ENCODE measurements at places on chromosomes 4 and X. TPM values are rescaled to one million over a fixed set of nuclear protein-coding genes. Genes with fewer than 3 reads are reported as not detected.
A peak's percentile ranks its signal among the peaks of the same experiment; 100 is the strongest.

DNA sequence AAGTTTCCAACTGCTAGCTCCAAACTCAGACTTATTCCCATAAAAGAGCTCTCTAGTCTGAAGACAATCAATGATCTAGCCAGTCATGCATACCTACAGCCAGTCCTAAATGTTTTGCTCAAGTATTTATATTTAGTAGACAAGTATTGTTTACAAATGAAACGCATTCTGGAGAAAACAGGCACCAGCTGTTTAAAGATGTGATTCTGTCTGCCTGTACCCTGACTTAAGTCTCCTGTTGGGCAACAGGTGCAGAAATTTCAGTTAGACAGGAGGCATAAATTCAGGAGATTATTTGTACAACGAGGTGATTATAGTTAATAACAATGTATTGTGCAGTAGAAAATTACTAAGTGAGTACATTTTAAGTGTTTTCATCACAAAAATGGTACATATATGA is 28.9 kb downstream of the LNX1 start:
- H3K27ac ChIP-seq = no peak overlapping the region
- no peaks in the 10 kb centered on the region for H3K4me1 ChIP-seq
- no peak for DNase-seq
- H3K36me3 ChIP-seq = no peaks in the 10 kb centered on the region
- peaks cover 2% of the 10 kb centered on the region for H3K27me3 ChIP-seq
- H3K4me3 ChIP-seq = no peak overlapping the region

DNA sequence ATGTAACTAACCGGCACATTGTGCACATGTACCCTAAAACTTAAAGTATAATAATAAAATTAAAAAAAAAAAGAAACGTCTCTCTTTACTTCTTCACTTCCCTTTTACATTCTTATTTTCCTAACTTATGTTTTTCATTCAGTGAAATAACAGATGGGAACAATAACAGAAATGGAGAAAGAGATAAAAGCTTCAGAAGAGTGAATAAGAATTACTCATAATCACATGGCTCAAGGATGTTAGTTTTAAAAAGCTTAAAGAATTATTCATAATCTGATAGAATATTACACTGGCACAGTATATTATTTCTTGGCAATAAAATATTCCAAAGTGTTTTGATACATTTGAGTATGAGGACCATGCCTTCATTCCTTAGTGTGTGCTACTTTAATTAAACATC is 175.6 kb downstream of the COL25A1 start:
- no peaks in the 10 kb centered on the region for H3K36me3 ChIP-seq
- no peak for DNase-seq
- no peaks in the 10 kb centered on the region for H3K4me1 ChIP-seq
- H3K4me3 ChIP-seq = no peak overlapping the region
- H3K27me3 ChIP-seq = peaks cover 19% of the 10 kb centered on the region
- H3K27ac ChIP-seq = no peak overlapping the region

- H3K27me3 ChIP-seq = no peaks in the 10 kb centered on the region
- no peaks in the 10 kb centered on the region for H3K4me1 ChIP-seq
- no peaks in the 10 kb centered on the region for H3K36me3 ChIP-seq
- no peak overlapping the region for H3K27ac ChIP-seq
- no peak overlapping the region for H3K4me3 ChIP-seq
- no peak for DNase-seq
These were observed 529.3 kb upstream of the SLIT2 start for GRCh38 chr4:19722404-19722803.

DNA sequence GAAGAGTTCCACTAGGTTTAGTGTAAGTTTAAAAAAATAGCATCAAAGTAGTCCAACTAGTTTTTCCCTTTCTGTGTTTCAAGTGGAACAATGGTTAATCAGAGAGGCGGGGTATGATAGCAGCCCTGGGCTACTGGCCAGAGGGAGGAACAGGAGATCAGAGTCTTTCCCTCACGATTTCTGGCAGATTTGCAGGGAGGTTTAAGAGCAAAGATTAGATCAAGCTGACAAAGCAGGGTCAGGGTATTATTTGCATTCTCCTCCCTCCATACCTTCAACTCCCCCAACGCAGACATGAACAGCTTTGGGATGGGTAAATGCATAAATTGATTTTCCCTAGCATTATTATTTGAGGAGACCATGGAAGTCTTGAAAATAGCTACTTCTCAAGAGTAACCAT is 277.6 kb upstream of the DIAPH2 start:
- no peaks in the 10 kb centered on the region for H3K4me1 ChIP-seq
- no peak overlapping the region for H3K4me3 ChIP-seq
- H3K27ac ChIP-seq = no peak overlapping the region
- no peak for DNase-seq

- H3K36me3 ChIP-seq = peaks cover 20% of the 10 kb centered on the region
- no peak for DNase-seq
- H3K4me1 ChIP-seq = peaks cover 25% of the 10 kb centered on the region
- H3K4me3 ChIP-seq = peak overlapping the region; percentile 95
- no peaks in the 10 kb centered on the region for H3K27me3 ChIP-seq
These were observed 5.3 kb downstream of the HCFC1 start for GRCh38 chrX:153966283-153966688.

GRCh38 chr4:13159041-13159620 is 325.0 kb downstream of the RAB28 start:
- H3K4me3 ChIP-seq = no peak overlapping the region
- H3K27me3 ChIP-seq = no peaks in the 10 kb centered on the region
- H3K4me1 ChIP-seq = no peaks in the 10 kb centered on the region
- DNase-seq = no peak
- no peaks in the 10 kb centered on the region for H3K36me3 ChIP-seq

Gene SLC6A14
- not detected for total RNA-seq

DNA sequence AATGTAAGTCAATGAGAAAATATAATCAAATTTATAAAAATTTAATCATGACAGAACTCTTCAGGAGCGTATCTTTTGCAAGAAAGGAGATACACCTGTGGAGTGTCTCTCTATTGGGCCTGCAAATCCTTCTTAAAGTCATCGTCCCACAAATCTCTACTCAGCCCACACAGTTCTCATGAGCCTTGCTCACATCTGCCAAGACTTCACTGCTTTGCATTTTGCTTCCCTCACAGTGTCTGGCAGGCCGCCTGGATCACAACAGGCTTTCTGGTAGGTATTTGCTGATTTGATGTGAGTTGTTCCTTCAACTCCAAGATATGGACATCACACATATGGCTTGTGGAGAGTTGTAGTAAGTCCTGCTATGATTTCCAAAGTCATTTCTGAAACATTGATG is 183.1 kb upstream of the ARX start:
- no peak for DNase-seq
- no peaks in the 10 kb centered on the region for H3K4me1 ChIP-seq
- no peak overlapping the region for H3K4me3 ChIP-seq
- H3K36me3 ChIP-seq = no peaks in the 10 kb centered on the region

Gene FRMD7
- not detected for total RNA-seq

GRCh38 chr4:98958065-98958464 is 29.1 kb upstream of the EIF4E start:
- no peak overlapping the region for H3K27ac ChIP-seq
- H3K4me1 ChIP-seq = no peaks in the 10 kb centered on the region
- peaks cover 10% of the 10 kb centered on the region for H3K27me3 ChIP-seq
- no peaks in the 10 kb centered on the region for H3K36me3 ChIP-seq

GRCh38 chr4:183195534-183195933 is 96.5 kb downstream of the WWC2 start:
- no peak for DNase-seq
- H3K27me3 ChIP-seq = peaks cover 46% of the 10 kb centered on the region
- no peak overlapping the region for H3K4me3 ChIP-seq
- H3K36me3 ChIP-seq = no peaks in the 10 kb centered on the region
- H3K27ac ChIP-seq = no peak overlapping the region

Gene OTUD6A
- not detected for total RNA-seq

DNA sequence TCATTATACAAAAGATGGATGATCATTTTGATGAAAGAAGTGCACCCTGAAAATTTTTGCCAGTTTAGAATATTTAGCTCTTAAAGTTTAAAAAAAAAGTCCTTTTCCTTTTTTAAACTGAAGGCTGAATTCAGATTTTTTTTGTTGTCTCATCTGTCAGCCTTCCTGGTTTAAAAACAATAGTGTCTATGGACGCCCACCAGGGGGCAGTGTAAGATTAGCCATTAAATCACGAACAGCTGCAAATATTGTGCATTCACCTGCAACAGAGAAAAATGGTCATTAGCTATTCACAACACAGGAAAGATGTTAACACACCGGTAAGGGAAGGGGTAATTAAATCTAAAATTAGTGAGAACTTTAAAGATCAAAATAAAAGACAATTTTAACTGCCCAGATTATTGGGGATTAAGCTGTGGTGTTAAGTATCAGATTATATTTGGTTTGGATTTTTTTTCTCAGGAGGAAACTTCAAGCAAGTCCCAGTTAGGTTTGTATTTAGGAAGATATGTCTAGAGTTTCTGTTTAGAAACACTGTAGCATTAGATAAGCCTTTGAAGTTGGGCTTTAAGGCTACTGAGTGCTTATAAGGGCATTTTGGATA is 4.4 kb upstream of the CXorf38 start:
- no peak overlapping the region for H3K4me3 ChIP-seq
- peaks cover 13% of the 10 kb centered on the region for H3K36me3 ChIP-seq
- H3K27ac ChIP-seq = peak overlapping the region; percentile 52
- H3K27me3 ChIP-seq = no peaks in the 10 kb centered on the region

- no peaks in the 10 kb centered on the region for H3K27me3 ChIP-seq
- peaks cover 12% of the 10 kb centered on the region for H3K4me1 ChIP-seq
- H3K27ac ChIP-seq = no peak overlapping the region
These were observed 63.6 kb downstream of the PDLIM5 start for GRCh38 chr4:94515365-94515764.

- no peak for DNase-seq
- no peak overlapping the region for H3K4me3 ChIP-seq
- H3K27me3 ChIP-seq = no peaks in the 10 kb centered on the region
- H3K36me3 ChIP-seq = peaks cover 28% of the 10 kb centered on the region
These were observed 45.0 kb downstream of the NAF1 start for GRCh38 chr4:163121689-163122088.

DNA sequence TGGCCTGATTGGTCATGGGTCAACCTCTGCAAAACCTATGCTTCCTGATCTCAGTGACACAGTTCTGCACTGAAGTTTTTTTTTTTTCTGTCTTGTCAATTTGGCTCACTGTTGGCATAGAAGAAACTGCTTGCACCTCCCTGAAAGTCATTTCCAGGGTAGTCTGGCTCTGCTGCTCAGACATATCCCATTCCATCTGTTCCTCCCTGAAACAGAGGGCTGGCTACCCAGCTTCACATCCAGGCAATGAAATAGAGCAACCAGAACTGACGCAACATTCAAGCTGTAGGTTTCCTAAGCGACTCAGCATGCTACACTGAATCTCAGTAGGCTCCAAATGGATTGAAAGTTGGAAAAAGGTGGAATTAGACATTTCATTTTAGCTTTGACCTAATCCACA is 176.8 kb upstream of the MBNL3 start:
- no peaks in the 10 kb centered on the region for H3K4me1 ChIP-seq
- peaks cover 9% of the 10 kb centered on the region for H3K27me3 ChIP-seq
- no peaks in the 10 kb centered on the region for H3K36me3 ChIP-seq
- H3K4me3 ChIP-seq = no peak overlapping the region

GRCh38 chr4:88440146-88440545 is 16.8 kb upstream of the HERC5 start:
- H3K36me3 ChIP-seq = peaks cover 74% of the 10 kb centered on the region
- no peak for DNase-seq
- H3K4me1 ChIP-seq = peaks cover 4% of the 10 kb centered on the region

DNA sequence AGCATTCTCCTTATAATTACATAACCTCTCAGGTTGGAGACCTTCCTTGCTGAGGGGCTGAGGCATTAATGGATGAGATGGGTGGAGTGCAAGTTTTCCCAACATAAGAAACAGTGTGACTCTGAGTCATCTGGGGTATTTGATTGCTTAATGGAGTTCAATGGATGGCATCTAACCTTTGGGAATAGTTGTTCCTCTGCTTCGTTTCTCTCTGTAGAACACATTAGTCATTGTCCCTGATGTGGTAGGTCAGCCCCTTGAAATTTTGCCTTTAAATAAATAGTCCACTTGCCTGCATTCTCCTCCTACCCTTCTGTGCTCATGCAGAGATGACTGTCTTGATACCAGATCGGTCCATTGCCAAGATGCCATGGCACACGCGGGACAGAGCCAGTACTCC is 38.6 kb downstream of the SLITRK2 start:
- no peaks in the 10 kb centered on the region for H3K27me3 ChIP-seq
- no peak overlapping the region for H3K27ac ChIP-seq
- no peaks in the 10 kb centered on the region for H3K4me1 ChIP-seq
- H3K4me3 ChIP-seq = no peak overlapping the region

- H3K27ac ChIP-seq = no peak overlapping the region
- H3K4me3 ChIP-seq = no peak overlapping the region
- no peaks in the 10 kb centered on the region for H3K36me3 ChIP-seq
- no peaks in the 10 kb centered on the region for H3K27me3 ChIP-seq
- peaks cover 2% of the 10 kb centered on the region for H3K4me1 ChIP-seq
These were observed 7.0 kb downstream of the PNMA3 start for GRCh38 chrX:153063315-153063714.

DNA sequence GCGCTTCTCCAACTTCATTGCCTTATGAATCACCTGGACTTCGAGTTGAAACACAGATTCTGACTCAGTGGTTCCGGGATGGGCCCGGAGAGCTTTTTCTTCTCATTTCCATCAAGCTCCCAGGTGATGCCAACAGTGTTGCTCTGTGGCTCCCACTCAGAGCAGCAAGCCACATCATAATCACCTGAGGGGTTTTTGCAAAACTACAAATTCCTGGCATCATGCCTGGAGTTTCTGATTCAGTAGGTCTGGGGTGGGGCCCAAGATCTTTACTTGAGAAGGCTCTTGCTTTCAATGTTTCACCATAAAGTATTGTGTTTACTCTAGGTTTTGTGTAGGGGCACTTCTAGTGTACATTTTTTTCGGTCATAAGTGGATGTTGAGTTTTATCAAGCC is 7.0 kb downstream of the MTM1 start:
- peaks cover 28% of the 10 kb centered on the region for H3K36me3 ChIP-seq
- H3K4me3 ChIP-seq = peak overlapping the region; percentile 81
- DNase-seq = peak; percentile 50
- H3K27ac ChIP-seq = peak overlapping the region; percentile 94
- H3K4me1 ChIP-seq = peaks cover 80% of the 10 kb centered on the region
- H3K27me3 ChIP-seq = no peaks in the 10 kb centered on the region

Gene ZFP92
- 1.7 TPM for total RNA-seq

Gene AMOT
- total RNA-seq = 0.28 TPM

DNA sequence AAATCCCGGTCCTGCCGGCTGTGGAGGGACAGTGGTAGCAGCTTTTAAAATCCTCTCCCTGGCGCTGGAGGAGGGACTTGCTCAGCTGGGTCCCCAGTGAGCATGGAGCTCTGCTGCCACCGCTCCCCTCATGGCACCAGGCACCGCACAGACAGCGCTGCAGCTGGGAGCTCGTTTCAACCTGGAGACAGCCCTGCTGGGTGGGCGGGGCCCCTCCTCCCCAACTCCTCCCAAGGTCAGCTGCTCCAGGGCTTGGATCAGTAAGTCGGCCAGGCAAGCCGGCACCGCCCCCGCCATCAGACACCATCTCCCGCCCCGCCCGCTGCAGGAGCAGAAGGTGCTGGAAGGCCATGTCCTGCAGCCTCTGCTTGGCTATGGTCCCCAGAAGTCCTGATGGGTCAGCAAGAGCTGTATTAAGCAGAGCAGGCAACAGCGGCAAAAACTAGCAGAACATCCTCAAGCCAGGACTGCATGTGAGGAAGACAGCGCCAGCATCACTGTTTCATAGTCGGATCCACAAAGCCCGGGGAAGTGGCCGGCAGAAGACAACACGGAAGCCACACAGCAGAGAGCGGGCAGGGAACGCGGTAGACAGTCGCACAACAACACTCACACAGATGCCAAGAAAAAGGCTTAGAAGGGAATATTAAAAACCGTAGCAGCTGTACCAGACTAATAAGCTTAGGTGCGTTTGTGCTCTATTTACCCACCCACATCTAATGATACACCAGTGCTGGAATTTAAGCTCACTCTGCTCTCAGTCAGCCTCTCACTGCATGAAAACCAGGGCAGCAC is 16.2 kb downstream of the ZFYVE28 start:
- peak overlapping the region; percentile 24 for H3K27ac ChIP-seq
- DNase-seq = no peak
- no peaks in the 10 kb centered on the region for H3K27me3 ChIP-seq

Gene CCSER1
- total RNA-seq = 0.16 TPM
